ENCODE measurements at places on chromosomes 11 and 22.

- DNase-seq, result no peak
These were observed 58.7 kb upstream of the NCAM1 start for GRCh38 chr11:112902361-112903011.

DNA sequence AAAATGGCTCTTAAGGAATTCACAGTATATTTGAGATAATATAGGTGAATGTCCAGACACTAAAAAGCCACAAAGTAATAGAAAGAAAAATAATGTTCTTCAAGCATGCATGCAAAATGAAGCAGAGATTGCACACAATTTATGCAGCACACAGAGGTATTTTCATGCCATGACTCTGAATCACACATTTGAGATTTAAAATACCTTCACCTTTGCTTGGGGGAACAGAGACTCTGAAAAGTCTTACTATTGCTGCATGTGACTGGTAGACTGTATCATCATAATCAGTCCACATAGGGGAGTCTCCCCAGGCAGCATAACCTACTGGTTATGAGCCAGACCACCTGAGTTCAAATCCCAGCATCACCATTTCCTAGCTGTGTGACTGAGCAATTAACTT is 96.2 kb downstream of the RCN1 start:
- no peak for DNase-seq

DNA sequence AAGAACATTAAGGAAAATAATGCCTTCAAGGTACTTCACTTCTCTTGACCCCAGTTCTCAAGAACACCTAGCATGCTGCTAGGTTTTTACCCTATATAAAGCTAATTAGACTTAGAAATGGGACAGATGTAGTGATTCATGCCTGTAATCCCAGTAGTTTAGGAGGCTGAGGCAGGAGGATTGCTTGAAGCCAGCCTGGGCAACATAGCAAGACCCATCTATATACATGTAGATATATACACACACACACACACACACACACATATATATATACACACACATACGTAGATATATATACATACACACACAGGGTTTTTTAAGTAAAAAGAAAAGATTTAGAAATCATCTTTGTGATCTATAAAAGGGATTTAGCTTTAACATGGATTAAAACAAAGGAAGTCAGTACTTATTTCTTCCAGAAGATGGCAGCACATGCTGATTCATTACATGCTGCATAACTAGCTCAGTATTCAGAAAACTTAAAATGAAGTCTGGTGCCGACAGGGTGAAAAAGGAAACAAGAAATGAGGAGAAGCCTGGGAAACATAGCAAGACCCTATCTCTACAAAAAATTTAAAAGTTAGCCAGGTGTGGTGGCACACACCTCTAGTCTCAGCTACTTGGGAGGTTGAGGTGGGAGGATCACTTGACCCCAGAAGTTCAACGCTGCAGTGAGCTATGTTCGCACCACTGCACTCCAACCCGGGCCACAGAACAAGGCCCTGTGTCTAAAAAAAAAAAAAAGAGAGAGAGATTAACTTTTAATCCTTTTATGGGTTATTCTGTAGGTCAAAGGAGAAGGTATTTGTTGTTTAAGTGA is 28.5 kb upstream of the RBX1 start:
- peak; percentile 14 for DNase-seq

GRCh38 chr22:36220451-36220921 is 18.8 kb downstream of the APOL2 start:
- no peak for DNase-seq

Data from central memory CD8-positive, alpha-beta T cell (primary cell).